Activated CD4-positive, alpha-beta T cell treated with anti-CD3 and anti-CD28 coated beads, Interleukin-2, amount 50 U/mL, for 24 hours (primary cell): ENCODE measurements at places on chromosomes 4 and X.

DNA sequence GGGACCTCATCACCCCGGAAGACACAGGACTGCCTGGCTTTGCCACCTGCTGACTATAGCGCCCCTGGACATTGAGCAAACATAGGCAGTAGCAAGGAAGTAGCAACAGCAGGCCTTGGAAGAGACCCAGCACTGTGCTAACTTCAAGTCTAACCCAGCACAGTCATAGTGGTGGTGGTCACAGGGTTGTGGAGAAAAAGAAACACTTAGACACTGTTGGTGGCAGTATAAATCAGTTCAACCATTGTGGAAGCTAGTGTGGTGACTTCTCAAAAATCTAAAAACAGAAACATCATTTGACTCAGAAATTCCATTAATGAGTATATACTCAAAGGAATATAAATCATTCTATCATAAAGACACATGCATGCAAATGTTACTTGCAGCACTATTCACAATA, 874.0 kb upstream of the EPHA5 start:
- DNase-seq: no peak

GRCh38 chr4:184416913-184417734, 57.2 kb downstream of the IRF2 start:
- peak; percentile 13 for DNase-seq

- DNase-seq: no peak
These were observed 374.3 kb downstream of the PCDH7 start for GRCh38 chr4:31094474-31094873.

GRCh38 chr4:112552668-112553067, 36.7 kb upstream of the NEUROG2 start:
- DNase-seq: no peak

DNA sequence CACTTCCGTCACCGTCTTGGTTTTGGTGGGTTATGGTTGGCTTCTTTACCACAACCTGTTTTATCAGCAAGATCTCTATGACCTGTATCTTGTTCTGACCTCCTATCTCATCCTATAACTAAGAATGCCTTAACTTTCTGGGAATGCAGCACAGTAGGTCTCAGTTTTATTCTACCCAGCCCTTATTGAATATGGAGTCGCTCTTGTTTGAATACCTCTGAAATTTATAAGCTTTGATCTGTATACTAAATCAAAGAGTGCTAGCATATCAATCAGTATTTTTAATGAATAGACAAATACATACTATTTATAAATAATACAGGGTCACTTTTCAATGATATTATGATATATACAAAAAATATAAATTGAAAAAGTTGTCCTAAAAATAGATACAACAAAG, 690.0 kb downstream of the TRAM1L1 start:
- no peak for DNase-seq

DNA sequence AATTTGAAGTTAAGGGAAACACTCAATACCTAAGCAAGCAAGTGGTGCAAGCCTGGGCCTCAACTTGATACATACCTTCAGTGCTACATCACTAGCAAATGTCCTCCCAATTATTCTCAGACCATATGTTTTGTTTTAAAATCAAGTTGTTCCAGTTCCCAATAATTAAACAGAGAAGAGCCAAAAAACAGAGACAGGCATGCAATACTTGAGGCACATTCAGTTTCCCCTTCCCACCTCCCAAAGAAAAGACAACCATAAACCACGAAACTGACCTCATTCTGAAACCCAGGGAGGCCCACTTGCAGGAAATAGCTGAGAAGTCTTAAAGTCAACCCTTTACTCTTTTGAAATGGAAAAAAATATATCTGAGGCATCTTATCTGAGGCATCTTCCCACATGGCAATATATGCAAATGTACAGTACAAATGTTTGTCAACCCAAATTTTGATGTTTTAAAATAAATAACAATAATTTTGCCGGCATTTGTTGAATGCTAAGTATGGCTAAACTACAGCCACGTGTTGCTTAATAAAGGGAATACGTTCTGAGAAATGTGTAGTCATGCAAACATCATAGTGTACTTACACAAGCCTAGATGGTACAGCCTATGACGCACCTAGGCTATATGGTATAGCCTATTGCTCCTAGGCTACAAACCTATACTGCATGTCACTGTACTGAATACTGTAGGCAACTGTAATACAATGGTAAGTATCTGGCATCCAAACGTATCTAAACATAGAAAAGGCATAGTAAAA, 147.5 kb downstream of the TSPAN5 start:
- peak; percentile 38 for DNase-seq

- DNase-seq: no peak
These were observed 5.0 kb downstream of the ARHGAP4 start for GRCh38 chrX:153921070-153921469.

DNA sequence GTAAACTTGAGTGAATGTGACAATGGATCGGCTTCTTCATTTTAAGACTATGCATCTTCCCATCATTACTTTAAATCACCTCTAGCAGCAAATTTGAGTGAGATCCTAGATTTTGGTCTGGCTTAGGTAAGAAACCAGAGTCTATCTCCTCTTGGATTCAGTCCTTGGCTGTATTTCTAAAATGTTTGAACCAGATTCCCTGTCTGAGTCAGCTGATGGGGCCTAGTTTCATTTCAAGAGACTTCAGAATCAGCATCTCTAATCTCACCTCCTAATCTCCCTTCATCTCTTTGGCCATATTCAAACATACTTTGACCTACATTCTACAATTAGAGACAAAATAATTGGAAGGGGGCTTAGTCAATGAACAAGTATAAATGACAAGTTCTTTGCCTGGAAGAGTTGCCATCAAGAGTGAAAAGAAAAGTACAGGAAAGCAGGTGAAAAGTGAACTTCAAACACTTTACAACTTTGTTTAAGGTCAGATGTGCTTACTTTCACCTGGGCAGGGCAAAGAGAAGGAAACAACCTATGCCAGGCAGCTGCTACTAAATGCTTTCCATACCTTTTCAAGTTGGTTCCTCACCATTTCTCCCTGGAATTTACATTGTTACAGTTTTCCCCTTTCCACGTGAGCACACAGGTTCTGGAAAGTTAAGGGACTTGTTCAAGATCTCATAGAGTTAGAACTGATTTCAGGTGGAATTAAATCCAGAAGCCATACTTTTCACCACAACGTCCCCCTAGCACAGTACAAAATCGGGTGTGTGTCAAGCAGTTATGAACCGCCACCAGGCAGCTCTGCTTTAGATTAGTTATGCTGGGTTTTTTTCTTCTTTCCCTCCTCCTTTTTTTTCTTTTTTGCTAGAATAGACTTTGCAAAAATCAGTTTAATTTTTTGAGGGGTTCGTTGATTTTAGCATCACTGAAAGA, 30.7 kb upstream of the PITX2 start:
- no peak for DNase-seq

- DNase-seq: no peak
These were observed 90.7 kb upstream of the SORBS2 start for GRCh38 chr4:185902654-185903053.

DNA sequence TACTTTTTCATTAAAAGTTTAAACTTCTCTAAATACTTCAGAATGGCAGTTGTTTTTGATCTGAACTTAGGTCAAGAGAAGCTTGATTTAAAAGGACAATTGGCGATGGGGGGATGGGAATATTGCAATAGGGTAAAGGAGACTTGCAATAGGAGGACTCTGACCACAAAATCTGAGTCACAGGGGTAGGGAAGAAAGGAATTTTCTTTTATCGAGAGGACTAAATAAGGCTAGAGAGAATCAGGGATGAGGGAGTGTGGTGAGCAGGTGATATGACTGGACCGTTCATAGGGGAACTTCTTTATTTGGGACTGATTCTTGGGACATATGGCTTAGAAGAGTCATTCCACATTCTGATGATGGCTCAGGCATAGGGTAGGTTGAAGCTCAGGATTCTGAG, 1260.2 kb downstream of the ADGRL3 start:
- DNase-seq: no peak

- no peak for DNase-seq
These were observed 36.7 kb downstream of the CLNK start for GRCh38 chr4:10647846-10648245.

DNA sequence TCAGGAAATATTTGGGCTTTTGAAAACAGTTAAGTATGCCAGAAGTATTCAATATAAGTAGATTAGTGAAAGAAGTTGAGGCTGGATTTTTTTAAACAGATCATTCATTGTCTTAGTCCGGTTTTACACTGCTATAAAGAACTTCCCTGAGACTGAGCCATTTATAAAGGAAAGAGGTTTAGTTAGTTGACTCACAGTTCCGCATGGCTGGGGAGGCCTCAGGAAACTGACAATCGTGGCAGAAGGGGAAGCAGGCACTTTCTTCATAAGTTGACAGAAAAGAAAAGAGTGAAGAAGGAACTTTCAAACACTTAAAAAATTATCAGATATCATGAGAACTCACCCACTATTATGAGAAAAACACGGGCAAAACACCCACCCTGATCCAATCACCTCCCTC, 31.1 kb upstream of the CYLC1 start:
- no peak for DNase-seq

DNA sequence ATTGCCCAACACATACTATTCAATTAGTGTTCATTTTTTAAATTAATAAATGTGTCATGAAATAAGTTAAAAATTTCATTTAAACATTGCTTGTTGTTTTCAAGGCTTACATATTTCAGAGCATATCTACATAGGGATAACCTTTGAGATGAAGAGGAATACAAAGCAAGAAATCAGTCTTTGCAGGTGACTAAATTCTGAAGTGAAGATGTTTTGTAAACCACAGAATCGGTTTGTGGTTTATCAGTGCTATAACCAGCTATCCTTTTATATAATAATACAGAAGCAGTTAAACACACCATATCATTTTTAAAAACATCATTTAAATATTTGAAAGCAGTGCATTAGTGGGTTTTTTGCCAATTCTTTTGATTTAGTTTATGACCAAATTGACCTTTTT, 26.9 kb downstream of the FAM241A start:
- DNase-seq: no peak

GRCh38 chrX:7330556-7330955, 182.6 kb upstream of the PUDP start:
- no peak for DNase-seq

- DNase-seq: no peak
These were observed 88.0 kb downstream of the FNIP2 start for GRCh38 chr4:158856852-158857251.

GRCh38 chrX:153709726-153710674, 14.2 kb downstream of the BCAP31 start:
- DNase-seq: no peak

DNA sequence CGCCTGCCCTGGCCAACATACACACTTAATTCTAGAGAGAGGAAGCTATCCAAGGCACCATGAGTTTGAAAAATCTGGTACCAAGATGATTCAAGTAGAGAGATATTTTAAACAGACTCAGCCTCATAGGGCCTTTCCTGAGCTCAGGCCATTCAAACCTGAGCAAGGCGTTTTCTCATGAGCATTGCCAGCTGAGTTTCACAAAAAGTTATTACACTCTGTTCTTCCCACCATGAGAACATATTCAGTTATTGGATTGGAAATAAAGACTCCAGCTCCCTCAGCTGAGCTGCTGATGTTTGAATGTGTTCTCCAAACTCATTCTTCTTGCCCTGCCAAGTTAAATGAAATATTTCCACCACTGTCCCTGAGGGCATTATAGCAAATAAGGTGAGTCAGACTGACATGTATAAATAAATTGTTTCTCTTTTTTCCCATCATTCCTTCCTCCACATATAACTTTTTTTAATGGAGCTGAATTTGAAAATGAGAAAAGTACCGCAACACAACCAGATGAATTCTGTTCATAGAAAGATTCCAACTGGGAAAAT, 429.6 kb downstream of the RAB28 start:
- no peak for DNase-seq

- no peak for DNase-seq
These were observed 57.3 kb downstream of the SH3BGRL start for GRCh38 chrX:81259020-81259713.
